NCI-H748 treated with DMSO at 0.1 percent for 48 hours (cell line): ENCODE measurements at places on chromosomes 11 and 22.

GRCh38 chr22:21641417-21641788 lies 699 bp upstream of the SDF2L1 start:
- DNase-seq, result peak; percentile 7

DNA sequence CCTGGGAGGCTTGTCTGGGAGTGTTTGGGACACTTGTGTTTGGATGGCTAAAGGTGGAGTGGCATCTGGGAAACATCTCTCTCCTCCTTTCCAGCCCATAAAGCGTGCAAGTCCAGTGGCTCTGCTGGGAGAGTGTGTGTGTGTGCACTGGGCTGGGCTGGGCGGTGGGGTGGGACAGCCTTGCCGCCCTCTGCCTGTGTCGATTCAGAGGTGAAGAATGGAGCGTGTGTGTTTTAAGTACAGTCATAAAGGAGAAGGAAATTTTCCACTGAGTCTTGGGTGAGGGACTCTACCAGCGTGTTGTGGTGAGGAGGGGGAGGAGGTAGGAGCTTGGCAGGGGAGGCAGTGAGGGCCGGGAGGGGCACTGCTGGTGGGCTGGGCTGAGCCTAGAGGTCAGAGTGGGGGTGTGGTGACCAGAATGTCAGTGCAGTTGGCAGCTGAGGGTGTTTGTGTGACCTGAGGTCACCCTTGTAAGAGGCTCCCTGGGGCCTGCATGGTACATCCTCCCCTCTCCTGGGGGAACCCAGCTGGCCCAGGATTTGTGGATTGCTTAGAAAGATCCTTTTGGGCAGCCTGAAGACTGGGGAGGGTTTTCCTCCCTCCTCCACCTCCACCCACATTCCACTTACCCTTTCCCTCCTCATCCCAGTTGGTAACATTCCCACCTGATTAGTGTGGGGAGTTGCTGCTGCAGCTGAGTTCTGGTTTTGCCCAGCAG lies 1.7 kb downstream of the TIMP3 start:
- DNase-seq, result no peak

DNA sequence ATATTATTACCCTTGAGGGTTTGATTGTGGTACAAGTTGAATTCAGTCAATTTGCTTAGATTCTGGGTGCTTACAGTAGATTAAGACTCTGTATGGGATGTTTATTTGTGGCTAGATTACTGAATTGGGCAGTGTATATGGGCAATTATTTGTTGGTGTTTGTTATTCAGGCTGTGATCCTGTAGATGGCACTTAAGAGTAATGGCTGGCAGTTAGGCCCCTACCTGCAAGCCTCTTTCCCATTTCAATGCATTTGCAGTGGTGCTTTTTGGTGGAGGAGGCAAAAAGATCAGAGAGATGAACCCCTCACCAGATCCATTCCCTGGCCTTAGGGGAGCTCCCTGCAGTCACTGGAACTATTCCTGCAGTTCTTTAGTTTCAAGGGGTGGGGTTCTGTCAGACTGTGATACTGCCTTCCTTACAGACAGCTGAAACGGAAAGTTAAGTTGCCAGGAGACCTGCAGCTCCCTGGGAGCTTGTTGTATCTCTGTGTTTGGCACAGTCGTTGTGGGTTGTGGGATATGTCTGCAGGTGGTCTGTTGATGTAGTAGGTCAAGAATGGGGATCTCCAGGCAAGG lies 199.5 kb downstream of the AASDHPPT start:
- no peak for DNase-seq

DNA sequence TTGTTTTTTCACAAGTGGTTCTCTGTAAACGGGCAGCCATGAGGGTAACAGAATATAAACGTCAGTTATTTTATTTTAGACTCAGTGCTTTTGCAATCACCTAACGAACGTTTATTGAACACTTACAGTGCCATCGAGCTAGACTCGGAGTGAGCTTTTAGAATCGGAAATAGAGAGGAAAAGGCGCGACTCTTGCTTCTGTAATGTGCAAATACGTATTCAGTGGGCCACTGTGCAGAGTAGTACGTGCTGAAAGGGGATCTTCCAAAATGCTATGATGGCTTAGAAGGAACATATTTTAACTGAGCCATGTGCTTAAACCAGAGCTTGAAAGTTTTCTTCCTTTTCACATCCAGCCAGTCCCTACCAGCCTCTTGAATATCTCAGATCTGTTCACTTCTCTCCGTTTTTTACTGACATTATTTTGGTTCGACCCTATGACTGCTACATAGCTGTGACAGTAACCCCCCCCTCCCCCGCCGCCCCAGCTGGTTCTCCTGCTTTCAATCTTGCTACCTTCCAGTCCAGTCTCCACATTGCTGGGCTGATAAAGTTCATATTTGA lies 468 bp downstream of the DDIAS start:
- DNase-seq, result no peak

- DNase-seq, result no peak
Measured at GRCh38 chr11:69448471-69449284, 32.8 kb upstream of the LINC01488 start.

DNA sequence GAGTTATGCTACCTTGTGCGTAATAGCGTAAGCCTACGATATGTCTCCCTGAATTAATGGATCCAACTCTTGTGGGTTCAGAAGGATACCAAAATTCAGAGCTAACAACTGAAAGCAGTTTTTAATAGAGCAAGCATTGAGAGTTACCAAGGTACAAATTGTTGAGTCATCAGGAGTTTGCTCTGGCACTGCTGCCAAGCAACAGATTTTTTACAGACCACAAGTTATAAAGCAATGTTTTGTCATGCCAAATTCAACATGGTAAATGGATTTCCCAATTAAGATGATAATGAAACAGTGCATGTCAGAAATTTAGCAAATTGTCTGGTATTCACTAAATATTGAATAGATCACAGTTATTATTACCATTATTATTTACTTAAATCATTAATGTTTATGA lies 295.6 kb downstream of the NELL1 start:
- DNase-seq, result no peak

- no peak for DNase-seq
Measured at GRCh38 chr22:28019360-28019759, 100.3 kb upstream of the PITPNB start.

GRCh38 chr11:19209617-19210370 lies 8.0 kb upstream of the CSRP3 start:
- DNase-seq, result no peak

- no peak for DNase-seq
Measured at GRCh38 chr11:130644187-130644586, 195.7 kb downstream of the ADAMTS15 start.

GRCh38 chr11:77519847-77520246 lies 46.0 kb upstream of the PAK1 start:
- DNase-seq, result no peak

- DNase-seq, result no peak
Measured at GRCh38 chr11:5088556-5088955, 19.2 kb downstream of the OR52E1 start.

DNA sequence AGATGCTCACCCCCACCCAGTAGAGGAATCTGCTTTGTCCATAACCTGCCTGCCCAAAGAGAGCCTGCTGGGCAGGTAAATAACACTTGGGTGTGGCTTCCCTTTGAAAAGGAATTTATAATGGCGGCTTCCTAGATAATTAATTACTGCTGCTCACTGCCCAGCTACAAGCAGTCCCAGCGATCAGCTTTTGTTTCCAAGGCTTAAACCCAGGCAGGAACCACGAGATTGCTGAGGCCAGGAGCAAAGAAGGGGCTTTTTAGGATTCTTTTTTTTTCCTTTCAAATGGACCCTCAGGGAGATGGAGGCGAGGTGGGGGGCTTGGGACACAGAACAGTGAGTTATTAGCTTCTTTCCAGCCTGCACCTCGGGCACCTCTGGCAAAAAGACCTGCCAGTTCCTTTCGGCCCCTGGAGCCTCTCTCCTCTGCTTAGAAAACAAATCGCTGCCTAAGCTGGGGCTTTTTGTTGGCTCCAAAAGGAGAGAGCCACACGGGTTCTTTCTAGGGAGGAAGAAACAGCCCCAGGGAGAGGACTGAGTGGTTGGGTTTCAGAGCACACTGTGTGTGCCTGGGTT lies 107.2 kb downstream of the TSPAN18 start:
- peak; percentile 31 for DNase-seq

DNA sequence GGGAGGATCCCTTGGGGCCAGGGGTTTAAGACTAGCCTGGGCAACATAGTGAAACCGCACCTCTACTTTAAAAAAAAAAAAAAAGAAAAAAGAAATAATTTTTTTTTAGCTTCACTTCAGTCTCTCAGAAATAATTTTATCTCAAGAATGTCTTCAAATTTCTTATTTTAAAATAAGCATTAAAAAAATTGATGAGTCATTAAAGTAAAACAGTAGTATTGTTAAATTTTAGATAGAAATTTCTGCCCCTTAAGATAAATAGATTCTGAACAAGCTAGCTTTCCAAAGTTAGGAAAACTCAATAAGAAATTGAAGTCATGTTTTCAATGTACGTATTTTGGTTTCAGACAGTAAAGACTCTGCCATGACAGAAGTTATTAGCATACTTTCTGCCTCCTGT lies 7.7 kb upstream of the PACS1 start:
- DNase-seq, result no peak

DNA sequence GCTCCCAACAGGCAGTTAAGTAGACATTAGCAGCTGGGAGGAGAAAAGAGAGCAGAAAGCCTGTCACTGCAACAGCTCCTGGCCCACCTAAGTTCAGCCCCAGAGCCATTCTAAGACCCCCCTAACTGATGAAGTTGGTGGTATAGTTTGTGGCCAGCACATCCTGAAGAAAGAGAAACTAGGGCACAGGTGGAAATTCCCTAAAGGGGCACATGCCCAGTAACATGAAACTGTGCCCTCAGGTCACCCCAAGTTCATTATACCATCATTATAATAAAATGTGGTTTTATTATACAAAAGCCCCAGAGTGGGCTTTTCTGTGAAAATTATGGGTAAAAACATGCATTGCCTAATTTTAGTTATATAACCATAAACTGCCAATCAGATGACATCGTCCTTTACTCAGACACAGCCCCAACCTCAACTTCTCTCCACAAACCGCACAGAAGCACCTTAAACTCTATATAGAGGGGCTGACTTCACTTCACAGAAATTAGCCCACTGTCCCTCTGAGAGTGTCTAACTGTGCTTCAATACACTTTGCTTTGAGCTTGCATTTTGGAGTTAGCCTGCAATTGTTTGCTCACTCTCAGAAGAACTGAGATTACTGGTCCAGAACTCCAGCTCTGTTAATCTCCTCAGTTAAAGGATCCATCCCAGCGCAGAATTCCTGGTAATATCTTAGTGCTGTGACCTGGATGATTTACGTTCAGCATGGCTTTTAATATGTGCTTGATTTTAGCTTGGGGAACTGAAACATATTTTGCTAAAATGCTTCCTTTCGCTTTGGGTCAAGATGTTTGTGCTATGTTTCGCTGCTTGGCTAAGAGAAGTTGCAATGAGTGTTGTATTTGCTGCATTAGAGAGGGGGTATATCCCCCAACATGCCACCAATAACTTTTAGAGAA lies 1.8 kb upstream of the APOL3 start:
- no peak for DNase-seq

DNA sequence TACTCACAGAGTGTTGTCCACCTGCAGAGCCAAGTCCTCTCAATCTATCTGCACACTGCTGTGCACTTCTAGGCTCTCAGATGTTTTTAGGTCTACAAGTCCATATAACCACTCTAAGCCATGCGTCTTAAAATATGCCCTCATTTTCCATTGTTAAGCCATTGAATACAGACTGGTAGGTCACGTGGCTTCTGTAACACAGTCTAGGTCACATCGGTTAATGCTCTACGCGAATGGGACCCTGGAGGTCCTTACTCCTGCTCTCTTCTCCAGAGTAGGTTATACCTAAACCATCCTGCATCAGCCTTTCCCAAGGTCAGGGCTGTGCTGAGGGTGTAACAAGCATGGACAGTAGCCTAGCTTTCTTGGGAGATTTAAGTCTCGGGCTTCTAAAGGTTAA lies 819 bp downstream of the JAML start:
- DNase-seq, result no peak

GRCh38 chr11:61700212-61700611 lies 20.0 kb downstream of the DAGLA start:
- DNase-seq, result peak; percentile 17

DNA sequence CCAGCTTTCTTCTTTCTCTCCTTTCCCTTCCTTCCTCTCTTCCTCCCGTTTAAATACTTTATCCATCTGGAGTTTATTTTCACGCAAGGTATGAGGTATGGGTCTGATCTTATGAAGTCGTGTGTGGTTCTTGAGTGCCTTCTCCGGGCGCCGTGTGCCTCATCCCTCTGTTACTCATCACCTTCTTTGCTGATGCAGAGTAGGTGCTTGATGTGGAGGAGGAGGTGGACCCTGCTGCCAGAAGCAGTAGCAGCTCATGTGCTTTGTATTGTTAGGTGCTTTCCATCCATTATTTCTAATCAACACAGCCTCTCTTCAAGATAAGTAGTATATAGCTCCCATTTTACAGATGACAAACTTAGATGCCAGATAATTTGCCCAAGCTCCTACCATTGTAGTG lies 47.0 kb downstream of the TNRC6B start:
- no peak for DNase-seq

DNA sequence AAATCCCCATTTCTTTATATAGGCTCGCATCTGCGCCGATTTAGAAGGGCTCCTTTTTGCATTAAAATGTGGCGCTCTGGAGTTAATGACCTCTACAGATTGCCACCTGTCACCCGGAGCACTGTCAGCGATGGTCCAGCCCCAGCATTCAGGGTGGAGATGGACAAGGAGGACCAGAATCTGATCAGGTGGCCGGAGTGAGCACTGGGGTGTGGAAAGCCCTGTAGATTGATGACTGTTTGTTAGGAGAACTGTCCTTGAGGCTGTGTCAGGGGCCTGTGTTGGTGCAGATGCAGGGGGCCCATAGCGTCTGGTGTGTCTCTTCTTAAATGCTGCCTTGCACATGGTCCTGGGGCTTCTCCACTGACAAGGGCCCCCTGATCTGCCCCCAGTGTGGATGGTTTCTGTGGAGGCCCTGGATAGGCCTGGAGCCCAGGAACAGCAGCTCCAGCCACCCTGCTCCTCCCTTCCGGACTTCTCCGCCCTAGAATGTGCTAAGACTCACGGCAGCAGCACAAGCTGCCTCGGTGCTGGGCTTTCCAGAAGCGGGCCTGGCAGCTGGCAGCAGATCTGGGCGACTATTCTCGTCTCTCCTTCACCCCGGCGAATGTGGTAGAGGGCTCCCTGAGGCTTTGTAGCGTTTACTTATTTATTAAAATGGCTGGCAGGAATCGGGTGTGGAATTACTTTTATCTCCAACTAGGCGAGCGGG lies 1333.3 kb downstream of the BRD1 start:
- no peak for DNase-seq

GRCh38 chr11:128464878-128465450 lies 122.4 kb downstream of the ETS1 start:
- DNase-seq, result no peak
